Stimulated activated effector memory CD8-positive, alpha-beta T cell treated with anti-CD3 and anti-CD28 coated beads, Interleukin-12 subunit alpha, Interleukin-12 subunit beta, amount 100 ng/mL, for 72 hours (primary cell): ENCODE measurements at places on chromosomes 2 and 18.

DNA sequence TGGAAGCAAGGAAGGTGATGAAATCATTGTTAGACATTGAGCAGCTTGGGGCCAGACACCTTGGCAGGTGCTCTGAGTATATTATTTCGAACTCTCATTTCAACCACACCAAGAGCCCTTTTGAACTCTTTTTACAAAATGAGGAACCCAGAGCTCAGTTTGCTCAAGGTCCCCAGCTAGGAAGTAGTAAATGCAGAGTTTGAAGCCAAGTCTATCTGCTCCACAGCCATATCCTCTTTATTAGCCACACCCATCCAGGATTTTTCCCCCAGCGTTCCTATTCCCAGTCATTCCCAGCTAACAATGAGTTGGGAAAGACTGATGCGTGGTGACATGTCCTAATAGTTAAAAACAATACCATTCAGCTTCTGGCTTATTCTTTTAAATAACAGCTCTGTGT is 40.2 kb downstream of the SEMA4F start:
- no peak for DNase-seq

- no peak for DNase-seq
These were observed 857 bp upstream of the CROCC2 start for GRCh38 chr2:240905176-240905781.

GRCh38 chr18:50638016-50638883 is 78.4 kb downstream of the MAPK4 start:
- no peak for DNase-seq

- no peak for DNase-seq
These were observed 159.8 kb downstream of the ARHGAP15 start for GRCh38 chr2:143289025-143289424.

GRCh38 chr2:207599636-207600035 is 25.6 kb downstream of the METTL21A start:
- DNase-seq = no peak
